Stimulated activated CD4-positive, alpha-beta T cell treated with anti-CD3 and anti-CD28 coated beads, TNF-alpha, amount 100 ng/mL, for 1 hour (primary cell): ENCODE measurements at places on chromosomes 7 and 10.

DNA sequence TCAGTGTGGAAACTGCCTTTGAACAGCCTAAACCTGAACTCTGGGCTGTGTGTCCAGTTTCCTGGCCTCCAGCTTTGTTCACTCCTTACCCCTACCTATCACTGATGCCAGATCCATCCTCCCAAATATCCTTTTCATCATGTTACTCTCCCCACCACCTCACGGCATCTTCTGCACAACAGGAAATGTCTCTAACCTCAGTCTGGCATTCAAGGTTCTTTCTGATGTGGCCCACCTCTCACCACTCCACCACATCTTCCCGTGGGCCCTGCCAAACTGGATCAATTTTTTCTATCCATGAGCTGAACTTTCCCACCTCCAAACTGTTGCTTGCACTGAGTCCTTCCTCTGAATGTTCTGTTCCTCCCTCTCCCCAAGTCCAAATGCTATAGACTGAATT lies 35.8 kb upstream of the MAP3K8 start:
- no peak for DNase-seq

GRCh38 chr10:55237462-55237861 lies 436.4 kb upstream of the PCDH15 start:
- DNase-seq: no peak

GRCh38 chr7:235576-236395 lies 43.4 kb downstream of the FAM20C start:
- no peak for DNase-seq

DNA sequence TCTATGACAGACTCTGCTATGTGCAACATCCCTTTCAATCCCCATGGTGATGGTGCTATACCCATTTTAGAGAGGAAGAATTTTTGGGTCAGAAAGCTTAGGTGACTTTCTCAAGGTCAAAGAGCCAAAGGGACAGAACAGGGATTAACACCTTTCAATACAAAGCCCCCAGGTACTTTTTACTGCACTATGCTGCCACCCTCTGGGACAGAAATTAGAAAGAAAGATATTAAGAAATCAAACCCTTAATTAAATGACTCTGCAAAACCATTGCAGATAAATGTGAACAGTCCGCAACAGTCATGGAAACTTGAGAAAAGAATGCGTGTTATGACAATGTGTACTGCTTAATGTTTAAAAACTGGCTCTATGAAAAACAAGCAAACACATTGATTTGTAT lies 673.7 kb downstream of the MAGI2 start:
- no peak for DNase-seq

- no peak for DNase-seq
These were observed 298.6 kb upstream of the KIAA1217 start for GRCh38 chr10:23910291-23910690.
